ENCODE measurements at places on chromosomes 1 and 21.

GRCh38 chr21:29238053-29238966, 60.4 kb upstream of the BACH1 start:
- DNase-seq: no peak

GRCh38 chr1:215263636-215264035, 181.1 kb downstream of the KCNK2 start:
- no peak for DNase-seq

- DNase-seq: peak; percentile 9
These were observed 25.1 kb downstream of the WDR64 start for GRCh38 chr1:241677201-241677600.

GRCh38 chr1:185360714-185361113, 43.7 kb upstream of the IVNS1ABP start:
- DNase-seq: no peak

GRCh38 chr1:220711056-220711809, 21.1 kb downstream of the C1orf115 start:
- no peak for DNase-seq

- no peak for DNase-seq
These were observed 1.1 kb downstream of the PRRX1 start for GRCh38 chr1:170664828-170665612.

DNA sequence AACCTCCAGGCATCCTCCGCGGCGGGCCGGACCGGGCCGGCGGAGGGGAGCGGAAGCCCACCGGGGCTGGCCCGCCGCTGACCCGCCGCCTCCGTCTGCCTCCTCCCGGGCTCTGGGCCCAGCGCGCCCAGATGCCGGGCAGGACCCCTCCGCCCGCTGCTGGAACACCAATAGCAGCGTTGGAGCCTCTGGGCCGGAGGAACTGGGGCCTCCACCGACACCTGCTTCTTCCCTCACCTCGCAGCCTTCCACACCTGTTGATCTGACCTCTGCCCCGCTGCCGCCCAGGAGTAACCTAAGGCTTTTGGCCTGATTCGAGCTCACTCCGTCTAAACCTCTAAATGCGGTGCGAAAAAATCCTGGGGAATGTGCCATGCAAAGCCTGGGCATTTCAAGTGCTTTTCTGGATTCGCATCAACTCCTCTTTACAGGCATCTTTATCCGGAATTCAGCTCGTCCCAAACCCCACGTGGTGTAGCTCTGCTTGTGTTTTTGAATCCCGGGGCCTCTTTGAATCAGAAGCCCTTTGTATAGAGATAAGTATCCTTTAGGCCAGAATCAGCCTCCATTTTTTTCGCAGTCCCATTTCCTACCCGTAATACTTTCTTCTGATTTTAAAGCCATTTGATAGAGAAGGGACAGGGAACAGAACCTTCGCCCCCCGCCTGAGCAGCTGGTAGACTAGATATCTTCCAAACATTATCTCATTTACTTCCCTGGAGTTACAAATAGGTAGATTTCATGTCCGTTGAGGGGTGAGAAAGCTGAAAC, 680 bp upstream of the CNN3 start:
- no peak for DNase-seq

DNA sequence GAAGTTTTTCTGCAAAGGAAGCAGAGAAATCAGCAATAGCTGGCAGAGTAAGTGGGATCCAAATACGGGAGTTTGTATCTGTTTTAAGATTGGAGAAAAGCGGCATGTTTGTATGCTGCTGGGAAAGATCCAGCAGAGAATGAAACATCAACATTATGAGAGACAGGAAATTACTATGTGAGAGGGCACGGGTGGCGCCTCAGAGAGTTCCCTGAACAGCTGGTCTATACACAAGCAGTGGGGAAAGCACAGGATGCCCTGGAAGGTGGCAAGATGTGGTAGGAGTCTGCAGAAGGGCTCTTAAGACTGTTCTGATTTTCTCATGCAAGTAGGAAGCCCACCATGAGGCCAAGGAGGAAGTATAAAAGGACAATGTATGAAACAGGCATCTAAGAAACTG, 130.4 kb downstream of the RERE start:
- no peak for DNase-seq

DNA sequence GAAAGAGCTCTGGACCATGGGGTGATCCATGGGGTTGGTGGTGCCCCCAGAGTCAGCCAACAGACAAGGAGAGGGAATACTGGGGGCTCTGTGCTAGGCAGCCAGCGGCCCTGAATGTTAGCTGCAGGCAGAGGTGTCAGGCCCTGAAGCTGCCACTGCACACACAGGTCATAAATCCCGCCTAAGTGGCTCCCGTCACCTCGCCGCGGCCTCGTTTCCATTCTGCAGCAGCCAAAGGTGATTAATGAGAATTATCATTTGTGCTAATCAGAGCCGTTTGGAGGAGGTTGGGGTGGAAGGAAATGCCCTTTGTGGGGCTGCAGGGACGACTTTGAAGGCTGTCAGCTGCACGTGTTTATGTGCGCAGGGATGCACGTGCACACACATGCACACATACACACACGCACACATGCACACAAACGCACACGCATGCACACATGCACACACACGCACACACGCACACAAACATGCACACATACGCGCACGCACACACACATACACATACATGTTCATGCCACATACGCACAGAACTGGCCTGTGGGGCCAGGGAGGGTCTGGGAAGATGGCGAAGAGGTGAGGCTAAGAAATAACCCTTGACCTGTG, 88.8 kb upstream of the ARHGEF16 start:
- no peak for DNase-seq

GRCh38 chr1:199585392-199585791, 442.1 kb upstream of the NR5A2 start:
- DNase-seq: no peak

DNA sequence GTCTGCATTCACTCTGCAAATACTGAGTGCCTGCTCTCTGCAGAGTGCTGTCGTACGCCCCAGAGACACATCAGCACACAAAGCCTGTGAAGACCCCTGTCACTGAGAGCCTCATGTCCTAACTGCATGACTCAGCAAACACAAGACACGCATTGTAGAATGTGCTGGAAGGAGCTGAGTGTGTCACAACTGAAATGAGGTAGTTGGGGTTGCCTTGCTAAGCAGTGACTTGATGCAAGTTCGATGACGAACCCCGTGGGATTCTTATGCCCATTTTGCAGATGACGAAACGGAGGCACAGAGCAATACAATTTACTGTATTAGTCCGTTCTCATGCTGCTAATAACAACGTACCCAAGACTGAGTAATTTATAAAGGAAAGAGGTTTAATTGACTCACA, 65.1 kb downstream of the RIPK4 start:
- DNase-seq: no peak

GRCh38 chr1:6265151-6265550, 4.3 kb upstream of the GPR153 start:
- no peak for DNase-seq

DNA sequence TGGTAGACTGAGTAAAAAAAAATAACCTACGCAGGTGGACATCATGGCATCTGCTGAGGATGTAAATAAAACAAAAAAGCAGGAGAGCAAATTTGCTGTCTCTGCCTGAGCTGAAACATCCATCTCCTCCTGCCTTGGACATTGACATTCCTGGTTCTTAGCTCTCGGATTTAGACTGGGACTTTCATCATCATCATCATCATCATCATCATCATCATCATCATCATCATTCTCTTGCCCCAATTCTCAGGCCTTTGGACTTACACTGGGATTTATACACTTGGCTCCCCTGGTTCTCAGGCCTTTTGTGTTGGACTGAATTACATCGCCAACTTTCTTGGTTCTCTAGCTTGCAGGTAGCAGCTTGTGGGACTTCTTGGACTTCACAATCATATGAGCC, 308.4 kb upstream of the BEND5 start:
- DNase-seq: no peak

- DNase-seq: no peak
These were observed 264.6 kb downstream of the LRRC40 start for GRCh38 chr1:69940816-69941215.

DNA sequence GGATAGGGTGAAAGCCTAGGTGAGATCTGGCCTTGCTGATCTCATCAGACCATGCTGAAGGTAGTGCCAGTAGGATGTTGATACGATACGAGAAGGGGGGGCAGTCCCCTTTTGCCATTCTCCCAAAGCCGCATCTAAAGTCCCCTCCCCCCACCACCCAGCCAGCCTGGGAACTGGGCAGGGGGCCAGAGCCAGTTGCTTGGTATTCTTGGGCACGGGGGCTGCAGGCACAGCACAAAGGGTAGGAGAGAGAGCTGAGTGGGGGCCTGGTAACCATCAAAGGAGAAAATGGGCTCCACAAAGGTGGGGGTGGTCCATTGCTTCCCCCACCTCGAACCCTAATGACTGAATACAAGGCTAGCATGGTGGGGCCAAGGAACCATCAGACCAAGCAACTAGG, 5.4 kb downstream of the PEA15 start:
- no peak for DNase-seq

DNA sequence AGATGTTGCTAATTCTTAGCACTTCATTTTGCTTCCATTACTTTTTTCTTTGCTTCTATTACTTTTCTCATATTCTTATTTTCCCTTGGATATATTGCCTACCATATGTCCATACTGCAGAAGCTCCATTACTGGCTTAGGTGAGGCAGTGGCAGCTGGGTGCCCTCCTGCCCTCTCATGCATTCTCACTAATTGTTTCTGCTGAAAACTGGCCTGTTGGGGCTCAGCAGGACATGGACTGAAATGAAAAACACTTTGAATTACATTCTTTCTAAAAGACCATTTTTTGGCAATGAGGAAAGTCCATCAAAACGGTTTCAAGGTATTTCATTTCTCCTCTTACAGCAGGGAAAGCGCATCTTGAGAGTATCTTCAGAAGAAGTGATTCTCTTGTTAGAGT, 122.9 kb downstream of the MAST2 start:
- no peak for DNase-seq

Data from activated CD4-positive, CD25-positive, alpha-beta regulatory T cell treated with anti-CD3 and anti-CD28 coated beads, Interleukin-2, amount 50 U/mL, for 16 hours (primary cell).